ENCODE measurements at places on chromosomes 1 and 21. TPM values are rescaled to one million over a fixed set of nuclear protein-coding genes. Genes with fewer than 3 reads are reported as not detected.

DNA sequence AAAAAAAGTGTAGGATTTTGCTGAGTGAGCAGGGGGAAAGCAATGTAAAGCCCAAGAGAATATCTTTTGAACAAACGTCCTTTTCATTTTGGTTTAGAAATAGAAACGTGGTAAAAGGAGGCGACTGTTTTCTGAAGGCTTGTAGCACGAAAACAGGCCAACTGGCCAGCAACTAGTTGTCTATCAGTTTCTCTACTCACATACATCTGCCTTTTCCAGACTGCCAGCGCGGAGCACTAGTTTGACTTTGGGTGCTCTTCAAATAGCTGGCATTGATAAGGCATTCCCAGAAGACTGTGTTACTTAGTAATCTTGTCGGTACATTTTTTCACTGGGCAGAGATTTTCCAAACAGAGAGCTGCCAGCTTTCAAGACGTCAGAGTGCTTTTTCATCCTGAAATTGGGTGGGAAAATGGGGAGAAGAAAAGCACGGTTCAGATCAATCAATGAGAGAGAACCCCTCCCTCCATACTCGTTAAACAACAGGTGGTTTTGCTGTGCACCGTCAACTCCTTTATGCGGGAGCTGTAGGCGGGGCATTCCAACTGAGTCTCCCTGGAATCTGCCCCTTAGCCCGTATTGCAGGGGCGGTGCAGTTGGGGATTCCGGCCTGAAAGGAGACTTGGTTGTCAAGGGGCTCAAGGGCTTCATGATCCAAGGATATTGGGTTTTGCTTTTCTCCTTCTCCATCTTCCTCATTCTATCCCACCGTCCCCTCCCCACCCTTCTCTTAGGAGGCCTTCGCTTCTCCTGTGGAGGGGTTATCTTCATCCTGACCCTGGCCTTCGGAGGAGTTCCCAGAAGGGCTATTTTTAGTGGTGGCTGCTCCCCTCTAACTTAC is 884 bp upstream of the LRRC8C start:
- DNase-seq: peak; percentile 22

GRCh38 chr1:92458146-92458545 is 28.6 kb downstream of the GFI1 start:
- no peak for DNase-seq

GRCh38 chr1:155424091-155424490 is 103.4 kb downstream of the RUSC1 start:
- no peak for DNase-seq

DNA sequence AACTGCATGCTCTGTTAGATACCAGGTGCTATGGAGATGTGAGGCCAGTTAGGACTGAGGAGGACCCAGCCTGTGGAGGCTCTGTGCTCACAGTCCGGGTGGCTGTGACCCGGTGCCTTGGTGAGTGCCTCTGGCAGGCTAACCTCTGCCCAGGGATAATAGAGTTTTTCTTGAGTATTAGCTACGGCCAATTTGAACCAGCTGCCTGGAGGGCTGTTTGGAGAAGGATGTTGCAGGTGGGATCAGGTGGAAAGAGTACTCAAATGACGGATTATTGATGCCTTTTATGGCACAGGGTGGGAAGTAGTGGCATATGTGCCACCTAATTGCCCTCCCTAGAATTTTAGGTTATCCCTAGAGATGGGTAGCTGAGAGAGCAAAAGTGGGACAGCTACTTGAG is 182.7 kb downstream of the GRIK3 start:
- no peak for DNase-seq

- no peak for DNase-seq
Measured at GRCh38 chr1:228404107-228404720, 2.4 kb downstream of the TRIM11 start.

DNA sequence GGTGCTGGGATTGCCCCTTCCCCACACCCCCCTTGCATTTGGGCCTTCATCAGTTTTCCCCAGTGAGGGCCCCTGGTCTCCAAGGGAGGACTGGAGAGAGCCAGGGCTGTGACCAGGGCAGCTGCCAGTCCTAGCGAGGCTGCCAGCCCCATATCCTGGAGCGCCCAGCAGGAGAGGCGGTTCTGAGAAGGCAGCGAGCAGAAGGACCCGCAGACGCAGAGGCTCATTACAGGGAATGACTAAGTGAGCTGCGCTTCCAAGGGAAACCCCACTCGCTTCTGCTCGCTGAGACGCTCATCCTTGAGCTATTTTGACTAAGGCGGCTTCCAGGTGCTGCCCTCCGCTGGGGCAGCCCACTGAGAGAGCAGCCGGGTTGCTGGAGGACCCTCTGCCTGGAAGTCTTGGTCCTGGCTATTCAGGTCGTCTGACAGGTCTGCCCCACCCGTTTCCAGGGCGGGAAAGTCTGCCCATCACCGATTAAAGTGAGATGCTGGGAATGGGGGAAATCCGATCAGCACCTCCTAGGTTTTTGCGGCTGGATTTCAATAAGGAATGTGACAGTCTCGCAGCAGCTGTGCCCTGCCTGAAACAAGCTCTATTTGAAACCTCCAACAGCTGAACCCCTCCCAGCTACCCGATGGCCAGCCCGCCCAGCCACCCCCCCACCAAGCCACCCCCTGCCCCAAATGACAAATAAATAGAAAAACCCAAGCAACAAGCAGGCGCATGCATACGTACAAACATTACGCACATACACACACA is 2.8 kb downstream of the KCNN3 start:
- DNase-seq: peak; percentile 63

- DNase-seq: peak; percentile 83
Measured at GRCh38 chr1:1304331-1305299, 3.1 kb downstream of the ACAP3 start.

GRCh38 chr1:15430787-15431570 is 7.3 kb upstream of the CTRC start:
- DNase-seq: peak; percentile 61

DNA sequence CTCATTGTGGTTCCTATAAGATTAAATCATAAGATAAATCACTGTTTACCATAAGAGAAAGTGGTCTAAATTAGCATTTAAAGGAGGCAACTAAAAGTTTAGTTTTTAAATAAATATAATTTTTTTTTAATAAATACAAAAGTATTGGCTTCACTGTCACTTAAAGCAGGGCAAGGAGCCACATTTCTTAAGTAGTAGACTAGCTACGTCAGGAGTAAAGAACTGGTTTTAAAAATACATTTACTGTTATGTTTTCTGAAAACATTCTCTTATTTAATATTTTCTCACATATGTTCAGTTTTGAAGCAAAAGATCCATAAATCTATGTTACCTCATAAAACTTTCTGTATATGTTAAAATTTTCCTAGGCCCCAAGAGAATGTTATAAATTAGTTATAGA is 2.2 kb downstream of the ANGPTL1 start:
- DNase-seq: peak; percentile 65

GRCh38 chr1:203425663-203425975 is 50.0 kb upstream of the PRELP start:
- peak; percentile 31 for DNase-seq

- peak; percentile 100 for DNase-seq
Measured at GRCh38 chr21:46048926-46049889, 48.7 kb upstream of the COL6A2 start.

- peak; percentile 72 for DNase-seq
Measured at GRCh38 chr1:77900687-77901293, 12.4 kb downstream of the NEXN start.

GRCh38 chr1:22050330-22050729 is 2.2 kb upstream of the CDC42 start:
- no peak for DNase-seq

DNA sequence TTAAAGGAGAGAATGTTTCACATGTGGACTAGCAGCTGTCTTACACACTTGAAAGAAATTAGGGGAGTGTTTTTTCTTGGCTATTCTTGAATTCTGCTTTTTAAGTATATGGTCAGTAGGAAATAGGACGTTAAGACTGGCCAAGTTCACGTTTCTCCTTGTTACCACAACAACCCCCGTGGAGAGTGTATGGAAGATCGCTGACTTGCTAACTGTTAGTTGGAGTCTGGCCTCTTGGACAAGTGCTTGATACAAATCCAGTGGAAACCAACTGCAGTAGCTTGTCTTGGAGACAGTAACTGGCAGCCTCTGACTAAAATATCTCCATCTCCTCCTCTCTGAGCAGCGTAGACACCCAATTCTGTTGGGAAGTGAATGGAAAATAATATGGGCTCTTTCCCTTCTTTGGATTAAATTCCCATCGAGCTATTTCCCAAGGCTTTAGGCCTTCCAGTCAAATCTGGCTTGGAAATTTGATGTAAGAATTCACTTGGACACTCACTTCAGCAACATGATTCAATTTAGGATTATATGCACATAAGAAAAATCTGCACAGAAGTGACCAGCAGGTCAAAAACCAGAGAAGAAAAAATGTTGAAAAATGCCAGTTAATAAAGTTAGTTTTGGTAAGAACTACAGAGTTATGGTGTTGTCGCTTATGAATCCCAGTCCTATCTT is 3.6 kb upstream of the NFIA start:
- peak; percentile 99 for DNase-seq

DNA sequence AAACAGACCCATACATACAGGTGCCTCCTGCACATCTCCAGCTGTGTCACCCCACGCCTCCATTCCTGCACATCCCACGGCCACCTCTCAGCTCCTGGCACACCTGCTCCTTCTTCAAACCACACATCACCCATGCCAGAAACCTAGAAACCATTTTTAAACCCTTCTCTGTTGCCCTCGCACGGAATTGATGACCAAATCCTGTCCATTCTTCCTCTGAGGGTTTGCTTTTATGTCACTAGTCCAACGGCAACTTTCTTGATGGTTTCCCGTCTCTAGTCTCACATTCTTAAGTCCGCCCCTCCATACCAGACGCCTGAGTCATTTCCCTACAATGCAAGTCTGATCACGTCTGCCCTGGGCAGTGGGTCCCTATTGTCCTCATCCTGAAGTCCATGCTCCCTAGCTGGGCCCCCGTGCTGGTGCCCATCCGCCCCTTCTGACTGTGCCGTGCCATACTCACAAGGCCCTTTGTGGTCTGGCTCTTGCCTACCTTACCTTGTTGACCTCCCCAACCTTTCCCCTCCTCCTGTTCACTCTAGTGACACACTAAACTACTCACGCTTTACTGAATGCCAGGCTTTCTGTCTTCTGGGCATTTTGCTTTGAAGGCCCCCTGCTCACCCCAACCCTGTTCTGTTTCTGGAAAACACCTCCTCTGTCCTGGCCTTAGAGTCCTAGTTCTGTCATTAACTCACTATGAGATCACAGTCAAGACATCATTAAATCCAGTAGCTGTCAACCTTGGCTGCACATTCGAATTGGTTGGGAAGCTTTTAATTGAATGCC is 17.6 kb downstream of the SLC2A1 start:
- DNase-seq: peak; percentile 54

DNA sequence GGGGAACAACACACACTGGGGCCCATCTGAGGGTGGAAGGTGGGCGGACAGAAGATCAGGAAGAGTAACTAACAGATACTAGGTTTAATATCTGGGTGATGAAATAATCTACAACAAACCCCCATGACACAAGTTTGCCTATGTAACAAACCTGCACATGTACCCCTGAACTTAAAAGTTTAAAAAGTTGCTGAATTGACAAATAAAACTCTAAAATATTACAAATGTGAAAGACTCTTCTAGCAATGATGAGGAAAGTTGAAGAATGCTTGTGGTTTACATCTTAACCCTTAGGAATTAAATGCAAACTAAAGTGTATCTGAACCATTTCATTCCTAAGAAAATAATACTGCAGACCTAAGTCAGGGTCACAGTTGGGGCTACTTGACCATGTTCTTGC is 525.6 kb upstream of the CAMK1G start:
- DNase-seq: no peak

Gene CA14
- total RNA-seq: 4.0 TPM

Gene TRNP1
- total RNA-seq: 1.3 TPM

Gene IVL
- total RNA-seq: not detected

Gene NGF
- total RNA-seq: 3.2 TPM

Gene YRDC
- 6.7 TPM for total RNA-seq

Gene SPATA21
- total RNA-seq: 0.04 TPM

Gene LCE2C
- not detected for total RNA-seq
